ENCODE measurements at places on chromosomes 2 and 18. TPM values are rescaled to one million over a fixed set of nuclear protein-coding genes. Genes with fewer than 3 reads are reported as not detected.

The CHRNA1 gene
- 30.8 TPM for polyA plus RNA-seq

DNA sequence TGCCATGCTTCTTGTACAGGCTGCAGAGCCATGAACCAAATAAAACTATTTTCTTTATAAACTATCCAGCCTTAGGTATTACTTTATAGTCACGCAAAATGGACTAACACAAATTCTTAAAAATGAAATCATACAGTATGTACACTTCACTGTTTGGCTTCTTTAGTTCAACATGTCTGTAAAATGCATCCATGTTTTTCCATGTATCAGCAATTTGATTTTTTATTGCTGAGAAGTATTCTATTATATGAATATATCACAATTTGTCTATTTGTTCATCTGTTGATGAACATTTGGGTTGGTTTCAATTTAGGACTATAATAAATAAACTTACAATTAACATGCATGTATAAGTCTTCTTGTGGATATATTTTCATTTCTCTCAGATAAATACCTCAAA lies 182.1 kb downstream of the SCG2 start:
- no peak overlapping the region for H3K27ac ChIP-seq
- H3K4me1 ChIP-seq: no peaks in the 10 kb centered on the region
- no peaks in the 10 kb centered on the region for H3K27me3 ChIP-seq
- no peak overlapping the region for H3K4me3 ChIP-seq
- no peaks in the 10 kb centered on the region for H3K36me3 ChIP-seq

DNA sequence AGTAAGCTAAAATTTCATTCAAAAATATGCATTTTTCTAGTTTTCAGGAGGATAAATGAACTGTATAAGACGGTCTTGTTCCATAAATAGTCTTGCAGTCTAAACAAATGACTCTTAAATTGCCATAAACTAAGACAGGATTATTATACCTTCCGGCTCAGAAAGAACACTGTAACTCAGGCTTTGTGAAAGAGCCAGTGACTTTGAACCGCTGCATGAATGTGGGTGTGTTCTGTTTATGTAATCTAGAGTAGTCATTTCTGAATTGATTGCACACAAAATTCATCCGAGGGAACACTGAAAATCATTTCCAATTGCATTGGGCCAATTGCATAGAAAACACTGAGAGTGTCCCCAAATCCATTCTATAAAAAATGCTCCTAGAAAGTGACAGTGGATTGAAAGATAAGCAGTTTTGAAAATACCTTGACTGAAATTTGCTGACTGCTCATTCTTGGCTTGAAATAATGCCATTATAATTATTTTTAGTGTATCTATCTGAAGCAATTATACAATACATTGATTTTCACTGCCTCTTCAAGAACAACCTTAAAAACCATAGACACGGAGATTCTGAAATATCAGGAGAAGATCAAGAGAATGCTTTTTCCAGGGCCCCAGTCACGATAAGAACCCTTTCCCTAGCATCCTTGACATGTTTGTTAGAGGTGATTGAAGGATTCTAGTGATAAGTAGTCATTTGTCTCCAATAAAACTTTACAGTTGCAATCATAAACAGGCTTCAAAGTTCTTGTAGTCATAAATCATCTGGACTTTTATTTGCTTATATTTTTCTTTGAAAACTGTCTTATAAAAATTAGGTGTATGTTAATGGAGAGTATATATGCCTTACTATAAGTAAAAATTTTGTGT lies 55.4 kb downstream of the CNTNAP5 start:
- no peak for DNase-seq
- H3K4me3 ChIP-seq: no peak overlapping the region
- no peak overlapping the region for H3K27ac ChIP-seq

DNA sequence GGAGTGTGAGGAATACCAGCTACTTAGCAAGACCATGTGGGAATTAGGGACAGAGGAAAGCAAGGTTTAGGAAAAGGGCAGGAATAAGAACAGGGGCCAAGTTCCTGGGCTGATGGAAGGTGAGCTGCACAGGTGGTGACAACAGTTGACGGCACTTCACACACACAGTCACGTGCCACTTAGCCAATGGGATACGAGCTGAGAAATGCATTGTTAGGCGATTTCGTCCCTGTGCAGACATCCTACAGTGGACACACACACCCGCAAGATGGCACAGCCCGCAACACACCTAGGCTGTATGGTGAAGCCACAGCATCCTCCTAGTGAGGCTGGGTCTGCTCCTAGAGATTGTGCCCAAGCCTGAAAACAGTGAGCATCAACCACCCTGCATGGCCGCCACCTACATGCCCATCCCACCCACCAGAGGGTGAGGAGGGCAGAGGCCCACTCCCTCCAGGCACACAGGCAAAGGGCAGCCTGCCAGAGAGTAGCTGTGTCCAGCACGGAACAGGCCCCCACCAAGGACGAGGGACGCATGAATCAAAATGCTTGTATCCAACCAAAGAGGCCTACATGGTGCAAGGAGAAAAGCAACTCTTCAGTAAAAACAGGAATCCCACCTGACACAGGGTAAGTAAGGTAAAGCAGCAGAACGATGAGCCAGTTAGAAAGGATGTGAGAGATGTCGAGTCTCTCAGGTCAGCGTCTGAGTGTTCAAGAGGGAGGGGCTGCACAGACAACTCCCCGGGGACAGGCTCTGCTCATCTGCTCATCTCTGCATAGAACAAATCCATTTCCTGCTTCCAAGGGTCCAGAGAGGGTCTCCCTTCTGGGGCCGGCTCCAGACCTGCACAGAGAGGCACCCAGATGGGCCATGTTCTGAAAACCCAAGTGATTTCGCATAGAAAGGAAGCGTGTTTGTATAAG lies 51.3 kb downstream of the ZNF516 start:
- peaks cover 4% of the 10 kb centered on the region for H3K36me3 ChIP-seq
- H3K27me3 ChIP-seq: no peaks in the 10 kb centered on the region

GRCh38 chr18:9348766-9349165 lies 14.2 kb downstream of the TWSG1 start:
- no peak overlapping the region for H3K4me3 ChIP-seq
- H3K36me3 ChIP-seq: peaks cover 3% of the 10 kb centered on the region
- no peak overlapping the region for H3K27ac ChIP-seq
- H3K4me1 ChIP-seq: peaks cover 16% of the 10 kb centered on the region
- no peaks in the 10 kb centered on the region for H3K27me3 ChIP-seq
- DNase-seq: peak; percentile 46

DNA sequence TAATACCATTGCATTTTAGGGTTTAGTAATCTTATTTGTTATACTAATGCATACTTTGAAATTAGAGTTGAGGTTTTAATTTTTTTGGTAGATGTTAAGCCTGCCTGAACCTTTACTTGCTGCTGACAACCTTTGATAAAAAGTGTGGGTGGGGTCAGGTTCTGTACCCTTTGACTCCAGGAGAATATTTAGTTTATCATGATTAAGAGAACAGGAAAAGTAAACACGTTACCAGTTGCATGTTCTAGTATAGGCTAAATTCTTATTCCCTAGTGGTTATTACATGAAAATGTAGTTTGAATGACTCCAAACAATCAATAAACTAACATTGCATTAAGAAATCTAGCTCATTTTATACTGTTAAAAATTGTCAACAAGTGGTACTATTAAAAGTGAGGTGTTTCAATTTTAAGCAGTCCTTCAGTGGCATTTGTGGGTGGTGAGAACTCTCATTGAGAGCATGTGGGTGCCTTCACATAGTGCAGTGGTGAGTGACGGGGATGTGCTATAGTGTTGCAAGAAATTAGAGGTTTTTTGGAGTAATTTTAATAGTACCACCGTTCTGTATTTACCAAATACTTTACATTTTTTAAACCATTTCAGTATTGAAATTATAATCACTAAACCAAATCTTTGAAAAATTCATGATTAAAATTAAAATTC lies 29.9 kb downstream of the PHLPP1 start:
- no peaks in the 10 kb centered on the region for H3K27me3 ChIP-seq
- no peak overlapping the region for H3K27ac ChIP-seq
- peaks cover 2% of the 10 kb centered on the region for H3K4me1 ChIP-seq

- no peak overlapping the region for H3K4me3 ChIP-seq
- no peaks in the 10 kb centered on the region for H3K36me3 ChIP-seq
- H3K4me1 ChIP-seq: peaks cover 26% of the 10 kb centered on the region
- no peaks in the 10 kb centered on the region for H3K27me3 ChIP-seq
These were observed 103.2 kb upstream of the ZFP36L2 start for GRCh38 chr2:43329637-43330036.

- no peak overlapping the region for H3K4me3 ChIP-seq
- no peak for DNase-seq
- no peaks in the 10 kb centered on the region for H3K4me1 ChIP-seq
- no peaks in the 10 kb centered on the region for H3K36me3 ChIP-seq
- no peak overlapping the region for H3K27ac ChIP-seq
These were observed 220.8 kb downstream of the CDH2 start for GRCh38 chr18:27956001-27956640.
